ENCODE measurements at places on chromosomes 1 and 21. TPM values are rescaled to one million over a fixed set of nuclear protein-coding genes. Genes with fewer than 3 reads are reported as not detected.

Gene OR6P1
- not detected for total RNA-seq

Gene PRDM16
- total RNA-seq: 0.06 TPM

Gene EFNA1
- 31.6 TPM for total RNA-seq

Gene KRTAP12-2
- not detected for total RNA-seq

Gene SPATA45
- not detected for total RNA-seq

Gene ADGRL2
- 7.8 TPM for total RNA-seq

Gene GPR161
- 10.8 TPM for total RNA-seq

Gene FAM43B
- 5.2 TPM for total RNA-seq

Gene LCE5A
- total RNA-seq: not detected

Gene TPTE
- total RNA-seq: not detected

Gene EFCAB7
- 2.3 TPM for total RNA-seq

Gene LAD1
- total RNA-seq: 1.0 TPM
